ENCODE measurements at places on chromosomes 1 and 21.

DNA sequence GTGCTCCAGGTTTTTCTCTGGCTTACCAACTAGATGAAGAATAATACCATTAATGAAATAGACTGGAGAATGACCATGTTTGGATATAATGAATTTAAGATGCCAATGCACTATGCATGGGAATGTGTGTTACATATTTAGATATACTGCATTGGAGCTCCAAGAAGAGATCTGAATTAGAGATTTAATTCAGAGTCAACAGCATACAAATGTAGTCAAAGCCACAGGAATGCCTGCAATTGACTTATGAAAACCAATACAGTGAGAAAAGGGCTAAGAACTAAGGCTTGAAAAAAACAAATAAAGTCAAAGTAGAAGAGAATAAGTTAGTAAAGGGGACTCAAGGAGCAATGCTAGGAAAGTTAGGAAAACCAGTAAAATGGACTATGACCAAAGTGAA is 59.1 kb downstream of the USP24 start:
- DNase-seq, result no peak

DNA sequence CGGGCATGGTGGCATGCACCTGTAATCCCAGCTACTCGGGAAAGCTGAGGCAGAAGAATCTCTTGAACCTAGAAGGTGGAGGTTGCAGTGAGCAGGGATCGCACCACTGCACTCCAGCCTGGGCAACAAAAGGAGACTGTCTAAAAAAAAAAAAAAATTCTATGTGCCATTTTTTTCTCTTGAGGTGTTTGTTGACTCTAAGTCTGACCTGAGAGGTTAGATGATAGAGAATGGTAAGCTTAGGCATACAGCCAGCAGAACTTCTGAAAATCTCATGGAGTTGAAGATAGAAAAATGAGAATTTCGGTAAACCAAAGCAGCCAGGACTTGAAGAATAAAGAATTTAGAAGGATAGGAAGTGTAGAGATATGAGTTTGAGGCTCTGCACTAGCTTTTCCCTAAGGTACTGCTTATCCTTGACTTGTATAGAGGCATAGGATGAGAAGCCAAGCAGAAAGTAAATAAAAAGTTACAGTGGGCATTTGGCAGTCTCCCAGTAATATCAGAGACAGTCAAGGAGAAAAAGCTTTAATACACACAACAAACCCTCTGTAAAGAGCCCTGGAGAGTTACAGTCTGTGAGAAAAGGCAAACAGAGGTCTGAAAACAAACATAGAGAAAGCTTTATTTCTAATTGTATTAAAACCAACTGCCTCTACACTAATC is 24.3 kb downstream of the F13B start:
- no peak for DNase-seq

DNA sequence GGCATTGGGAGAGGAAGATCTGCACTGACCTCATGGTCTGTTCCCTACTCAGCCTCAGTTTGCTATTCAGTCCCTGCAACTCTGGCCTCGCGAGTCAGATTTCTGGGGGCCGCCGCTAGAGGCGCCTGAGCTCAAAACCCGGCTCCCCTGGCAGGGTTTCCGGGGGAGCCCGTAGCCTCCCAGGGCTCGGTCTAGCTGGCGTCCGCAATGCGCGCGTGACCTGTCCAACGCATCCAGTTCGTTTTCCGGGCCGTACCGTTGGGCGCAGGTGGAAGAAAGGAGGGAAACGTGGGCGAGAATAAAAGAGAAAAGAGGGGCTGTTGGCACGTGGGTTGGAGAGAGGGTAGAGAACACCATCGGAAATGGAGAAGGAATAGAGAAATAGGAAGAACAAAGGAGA is at the start of gene ADAM30:
Gene ADAM30, minus strand, starts transcription at position 213 of the 400 bp plus-strand sequence. Its CDS starts 179 bp downstream, at position 34.
- no peak for DNase-seq

DNA sequence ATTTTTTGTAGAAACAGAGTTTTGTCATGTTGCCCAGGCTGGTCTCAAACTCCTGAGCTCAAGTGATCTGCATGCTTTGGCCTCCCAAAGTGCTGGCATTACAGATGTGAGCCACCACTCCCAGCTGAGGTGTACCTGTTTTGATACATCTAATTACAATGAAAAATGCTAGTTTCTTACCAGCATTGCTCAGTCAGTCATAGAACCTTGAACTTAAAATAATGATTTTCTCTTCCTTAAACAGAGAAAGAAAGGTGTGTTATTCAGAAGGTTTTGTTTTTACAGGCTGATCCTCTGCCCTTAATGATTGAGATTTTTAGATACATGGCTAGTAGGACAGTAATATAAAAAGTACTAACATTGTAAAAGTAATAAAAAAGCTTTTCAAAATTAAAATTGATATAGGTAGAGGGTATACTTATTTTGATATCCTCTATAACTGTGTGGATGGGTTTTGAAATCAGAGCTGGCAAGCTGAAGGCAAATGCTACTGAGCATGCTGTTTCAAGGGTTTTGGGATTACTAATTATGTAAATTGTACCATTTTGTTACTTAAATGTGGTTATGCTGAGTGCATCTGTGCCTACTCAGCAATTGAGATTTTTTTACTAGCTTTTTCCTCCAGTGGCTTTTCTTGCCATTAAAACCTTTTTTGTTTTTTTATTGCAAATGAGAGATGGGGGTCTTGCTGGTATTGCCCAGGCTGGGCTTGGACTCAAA is 16.1 kb downstream of the PRRC2C start:
- DNase-seq, result no peak

GRCh38 chr1:156676114-156676819 is 940 bp downstream of the NES start:
- DNase-seq, result no peak

GRCh38 chr1:243841507-243841906 is 8.5 kb downstream of the AKT3 start:
- no peak for DNase-seq

GRCh38 chr1:118905196-118905595 is 82.9 kb downstream of the TBX15 start:
- DNase-seq, result no peak

- DNase-seq, result no peak
These were observed 14.5 kb upstream of the RNF187 start for GRCh38 chr1:228472655-228473054.

- no peak for DNase-seq
These were observed 8.1 kb upstream of the DNASE2B start for GRCh38 chr1:84390226-84390625.

DNA sequence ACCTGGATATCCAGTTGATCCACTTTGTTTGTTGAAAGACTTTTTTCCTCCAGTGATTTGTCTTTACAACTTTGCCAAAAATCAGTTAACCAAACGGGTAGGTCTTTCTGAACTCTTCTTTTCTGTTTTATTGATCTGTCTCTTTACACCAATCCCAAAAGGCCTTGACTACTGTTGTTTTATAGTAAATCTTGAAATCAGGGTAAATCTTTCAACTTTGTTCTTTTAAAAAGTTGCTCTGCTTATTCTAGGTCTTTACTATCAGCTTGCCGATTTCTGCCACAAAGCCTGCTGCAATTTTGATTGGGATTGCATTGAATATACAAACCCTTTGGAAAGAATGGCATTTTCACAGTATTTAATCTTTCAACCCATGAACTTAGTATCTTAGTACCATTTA is 66.6 kb downstream of the ITSN1 start:
- no peak for DNase-seq

GRCh38 chr1:21687081-21687529 is 17.9 kb upstream of the RAP1GAP start:
- no peak for DNase-seq

DNA sequence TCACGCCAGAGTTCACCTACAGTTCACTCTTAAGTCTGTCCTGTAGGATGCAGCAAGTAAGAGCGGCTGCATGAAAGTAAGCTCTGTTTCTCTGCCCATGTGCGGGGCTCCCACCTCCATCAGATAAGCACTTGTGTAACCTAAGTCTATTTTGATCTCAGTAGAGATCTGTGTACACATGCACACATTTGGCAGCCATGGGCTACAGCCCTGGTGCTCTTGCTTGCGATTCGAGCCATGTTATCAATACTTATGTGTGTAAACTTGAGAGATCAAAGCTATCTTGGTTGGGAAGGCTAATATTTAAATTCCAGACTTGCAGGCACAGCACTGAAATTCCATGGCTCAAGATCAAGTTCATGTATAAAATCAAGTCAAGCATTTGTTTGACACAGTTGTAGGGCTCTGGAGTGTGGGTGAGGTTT is 244.7 kb upstream of the FGGY start:
- no peak for DNase-seq

DNA sequence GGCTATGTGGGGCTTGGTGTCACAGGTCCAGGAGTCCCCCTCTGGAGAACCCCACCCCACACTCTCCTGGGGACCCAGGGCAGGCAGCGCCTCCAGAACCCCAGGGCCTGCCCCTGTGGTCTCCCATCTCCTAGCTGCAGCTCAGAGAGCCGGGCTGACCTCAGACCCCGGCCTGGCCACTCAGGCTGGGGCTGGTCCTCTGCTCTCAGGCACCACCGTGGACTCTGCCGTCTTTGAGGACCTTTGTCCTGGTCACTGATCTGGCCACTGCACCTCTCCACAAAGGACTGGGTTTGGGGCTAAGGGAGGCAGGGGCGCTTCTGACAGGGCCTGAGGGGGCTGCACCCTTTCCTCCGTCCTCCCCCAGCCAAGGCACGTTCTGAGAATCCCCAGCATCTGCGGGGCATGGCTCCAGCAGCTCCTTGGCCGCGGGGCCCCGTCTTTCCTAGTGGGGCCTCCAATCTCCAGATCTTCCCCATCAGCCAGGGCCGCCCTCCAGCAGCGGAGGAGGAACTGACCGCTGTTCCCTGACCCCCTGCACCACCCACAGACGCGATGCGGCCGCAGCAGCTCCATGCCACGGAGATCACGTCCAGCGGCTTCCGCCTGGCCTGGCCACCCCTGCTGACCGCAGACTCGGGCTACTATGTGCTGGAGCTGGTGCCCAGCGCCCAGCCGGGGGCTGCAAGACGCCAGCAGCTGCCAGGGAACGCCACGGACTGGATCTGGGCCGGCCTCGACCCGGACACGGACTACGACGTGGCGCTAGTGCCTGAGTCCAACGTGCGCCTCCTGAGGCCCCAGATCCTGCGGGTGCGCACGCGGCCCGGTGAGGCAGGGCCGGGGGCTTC is 3.3 kb downstream of the VWA1 start:
- no peak for DNase-seq

- no peak for DNase-seq
These were observed 27.4 kb downstream of the SYF2 start for GRCh38 chr1:25204797-25205480.

DNA sequence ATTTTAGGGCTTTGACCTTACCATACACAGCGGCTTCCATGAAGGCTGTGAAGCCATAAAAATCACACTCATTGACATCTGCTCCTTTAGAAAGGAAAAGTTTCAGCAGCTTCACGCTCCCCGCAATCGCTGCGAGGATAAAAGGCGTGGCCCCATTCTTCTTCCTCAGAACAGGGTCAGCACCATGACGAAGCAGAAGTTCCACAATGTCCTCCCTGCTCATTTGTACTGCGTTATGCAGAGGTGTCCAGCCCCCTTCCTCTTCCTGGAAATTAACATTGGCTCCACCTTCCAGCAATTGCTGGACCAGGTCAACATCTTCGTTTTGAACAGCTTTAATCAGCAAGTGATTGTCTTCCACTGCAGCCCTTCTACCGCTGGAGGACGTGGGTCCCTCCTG is 2.7 kb downstream of the RNASEL start:
- DNase-seq, result no peak

DNA sequence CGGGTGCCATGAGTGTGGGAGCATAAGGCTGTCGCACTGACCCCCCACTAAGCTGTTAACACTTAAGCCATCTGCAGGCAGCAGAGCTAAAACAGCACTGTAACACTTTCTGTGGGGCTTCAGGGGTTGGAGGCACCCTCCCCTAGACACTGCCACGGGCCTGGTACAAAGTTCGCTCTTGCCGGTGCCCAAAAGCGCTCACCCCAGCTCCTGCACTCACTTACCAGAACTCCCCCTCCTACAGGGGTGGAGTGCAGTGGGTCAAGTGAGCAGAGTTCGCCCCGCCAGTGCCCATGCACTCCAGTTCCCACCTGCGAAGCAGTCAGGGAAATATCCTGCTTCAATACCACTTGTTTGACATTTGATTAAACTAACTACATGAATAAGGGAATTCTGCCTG is 46.3 kb upstream of the CFAP298 start:
- no peak for DNase-seq

DNA sequence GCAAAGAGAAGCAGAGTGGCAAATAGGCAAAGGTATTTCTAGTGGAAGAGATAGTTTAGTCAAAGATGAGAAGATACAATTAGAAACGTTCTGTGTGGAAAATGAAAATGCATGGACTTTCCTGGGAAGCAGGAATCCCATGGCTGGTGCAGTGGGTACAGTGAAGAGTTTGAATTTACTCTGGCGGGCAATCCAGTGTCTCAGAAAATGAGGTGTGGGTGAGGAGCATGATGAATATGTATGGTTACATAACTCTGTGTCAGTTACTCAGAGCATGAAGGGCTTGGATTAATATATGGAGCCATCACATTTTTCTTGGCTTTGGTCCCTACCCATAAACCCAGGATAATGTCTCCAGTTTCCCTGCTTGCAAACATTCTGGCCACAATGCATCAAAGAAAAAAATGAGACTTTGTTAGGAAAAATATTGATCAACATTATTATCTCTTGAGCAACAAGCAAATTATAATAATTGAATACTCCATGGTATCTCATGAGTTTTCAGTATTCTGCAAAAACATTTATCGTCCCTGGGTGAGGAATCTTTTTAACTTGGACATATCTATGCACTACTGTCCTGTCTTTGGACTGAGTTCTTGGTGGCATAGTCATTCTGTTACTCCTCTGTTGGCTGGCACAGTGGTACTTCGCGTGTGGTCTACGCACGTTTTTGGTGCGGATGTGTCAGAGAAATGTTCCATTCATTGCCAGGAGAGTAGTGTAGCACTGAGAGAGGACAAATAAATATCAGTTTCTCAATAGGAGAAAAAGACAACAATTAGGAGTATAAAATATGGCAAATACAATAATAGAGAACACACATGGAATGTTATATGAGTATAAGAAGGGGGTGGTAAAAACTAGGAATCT is 173.7 kb upstream of the C1orf105 start:
- DNase-seq, result no peak

DNA sequence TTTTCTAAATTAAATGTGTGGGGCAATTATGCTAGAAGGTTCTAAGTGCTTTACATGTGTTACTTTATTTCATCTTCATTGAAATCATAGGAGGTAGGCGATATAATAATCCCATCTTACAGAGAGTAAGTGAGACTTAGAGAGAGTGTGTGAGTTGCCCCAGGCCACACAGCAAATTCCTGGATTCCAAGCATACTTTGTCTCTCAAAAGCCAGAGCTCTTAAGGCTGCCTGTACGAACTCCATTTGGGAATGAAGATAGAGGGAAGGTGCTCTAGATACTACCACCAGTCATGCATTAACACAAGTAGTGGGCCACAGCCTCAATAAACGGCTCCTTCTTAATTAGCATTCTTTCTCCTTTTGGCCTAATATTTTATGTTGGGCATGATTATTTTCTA is 170.1 kb downstream of the SIPA1L2 start:
- DNase-seq, result no peak

GRCh38 chr1:57279909-57280666 is 143.8 kb downstream of the DAB1 start:
- no peak for DNase-seq

GRCh38 chr1:87686136-87686495 is 357.4 kb downstream of the LMO4 start:
- DNase-seq, result no peak

- DNase-seq, result no peak
These were observed 12.1 kb downstream of the NDUFV3 start for GRCh38 chr21:42905195-42905594.
